HCT116 (cell line): ENCODE measurements at places on chromosomes 5 and 9. TPM values are rescaled to one million over a fixed set of nuclear protein-coding genes. Genes with fewer than 3 reads are reported as not detected.
A peak's percentile ranks its signal among the peaks of the same experiment; 100 is the strongest.

DNA sequence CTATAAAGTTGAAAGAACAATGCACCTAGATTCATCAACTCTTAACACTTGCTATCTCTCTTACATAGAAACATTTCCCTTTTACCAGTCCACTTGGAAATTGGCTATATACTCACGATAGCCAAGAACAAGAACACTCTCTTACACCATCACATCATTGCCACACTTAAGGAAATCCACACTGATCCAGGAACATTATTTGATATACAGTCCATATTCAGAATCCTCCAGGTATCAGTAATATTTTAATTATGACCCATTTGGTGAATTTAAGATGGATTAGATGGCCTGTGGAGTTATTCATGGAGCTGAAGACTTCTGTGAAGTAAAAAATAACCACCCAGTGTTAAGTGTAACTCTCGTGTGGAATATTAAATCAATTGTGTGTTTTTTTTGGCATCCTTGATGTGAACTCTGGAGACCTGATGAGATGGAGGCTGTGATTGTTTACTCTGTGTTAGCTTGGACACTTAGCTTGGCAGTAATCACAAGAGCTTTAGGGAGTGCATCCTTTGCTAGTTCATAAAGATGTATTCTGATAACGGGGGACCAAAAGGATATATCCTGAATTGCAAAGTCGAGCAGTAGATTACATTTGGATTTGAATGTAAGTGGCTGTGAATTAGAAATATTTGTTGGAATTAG, 52.0 kb upstream of the ABL1 start:
- H3K4me1 ChIP-seq, result no peaks in the 10 kb centered on the region; the same call in 1 of the 2 replicates
- no peak overlapping the region for H3K27ac ChIP-seq
- H3K36me3 ChIP-seq, result no peaks in the 10 kb centered on the region
- no peak overlapping the region for H3K4me3 ChIP-seq

- H3K27ac ChIP-seq, result no peak overlapping the region
- no peak for DNase-seq
- no peaks in the 10 kb centered on the region for H3K36me3 ChIP-seq
Measured at GRCh38 chr9:128404560-128404959, 16.1 kb upstream of the CERCAM start.

Gene ABHD17B
- 17.0 TPM for total RNA-seq

DNA sequence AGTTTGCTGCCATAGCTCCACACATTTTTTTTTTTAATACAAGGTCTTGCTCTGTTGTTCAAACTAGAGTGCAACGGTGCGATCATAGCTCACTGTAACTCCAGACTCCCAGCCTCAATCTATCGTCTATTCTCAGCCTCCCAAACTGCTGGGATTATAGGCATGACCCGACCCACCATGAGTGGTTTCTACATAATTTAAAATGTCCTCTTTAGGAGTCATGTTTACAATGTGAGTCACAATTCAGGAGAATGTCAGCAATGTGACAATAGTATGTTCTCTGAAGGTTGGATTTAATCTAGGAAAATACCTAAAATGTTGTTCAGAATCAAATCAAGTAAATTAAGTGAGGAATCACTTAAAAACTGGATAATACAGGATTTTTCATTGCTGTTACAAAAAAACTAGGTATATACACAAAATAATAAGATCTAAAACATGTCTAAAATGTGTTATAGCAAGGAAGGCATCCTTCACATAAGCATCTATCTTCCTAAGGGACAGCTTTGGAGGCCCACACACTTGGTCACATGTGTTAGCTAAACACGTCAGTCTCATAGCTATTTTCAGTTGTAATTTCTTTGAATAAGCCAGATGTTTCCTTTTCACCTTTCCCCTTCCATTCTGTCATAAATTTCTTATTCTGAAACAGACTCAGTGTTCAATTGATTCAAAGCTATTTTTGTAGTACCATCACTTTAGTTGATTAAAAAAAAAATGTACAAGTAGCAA, 30.0 kb upstream of the ELAVL2 start:
- H3K27me3 ChIP-seq, result no peaks in the 10 kb centered on the region
- H3K27ac ChIP-seq, result no peak overlapping the region
- no peaks in the 10 kb centered on the region for H3K4me1 ChIP-seq
- DNase-seq, result no peak

DNA sequence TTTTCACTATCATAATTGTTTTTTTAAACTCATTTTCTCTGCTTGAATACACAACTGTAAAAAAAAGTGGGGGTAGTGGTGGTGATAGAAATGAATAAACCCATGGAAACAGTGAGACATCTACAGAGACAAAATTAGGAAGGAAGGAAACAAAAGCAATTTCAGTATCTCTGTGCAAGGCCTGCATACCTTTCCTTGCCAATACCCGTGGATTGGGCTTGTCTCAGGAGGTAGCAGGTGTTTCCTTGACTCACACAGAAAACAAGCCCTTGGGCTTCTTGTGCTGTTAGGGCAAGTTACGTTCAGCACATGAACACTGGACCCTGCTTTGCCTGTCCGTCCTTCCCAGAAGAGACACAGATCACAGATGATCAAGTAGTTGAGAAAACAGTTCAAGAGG, 372.2 kb downstream of the ZSWIM6 start:
- peaks cover 12% of the 10 kb centered on the region for H3K27me3 ChIP-seq
- DNase-seq, result no peak
- no peak overlapping the region for H3K27ac ChIP-seq
- H3K4me1 ChIP-seq, result no peaks in the 10 kb centered on the region
- H3K4me3 ChIP-seq, result no peak overlapping the region

- H3K27me3 ChIP-seq, result no peaks in the 10 kb centered on the region
- no peaks in the 10 kb centered on the region for H3K36me3 ChIP-seq
- H3K4me1 ChIP-seq, result no peaks in the 10 kb centered on the region
- no peak overlapping the region for H3K27ac ChIP-seq
Measured at GRCh38 chr5:178186427-178186826, 744 bp downstream of the GMCL2 start.

Gene RNF180
- not detected for total RNA-seq

GRCh38 chr5:82622205-82622604, 344.1 kb upstream of the RPS23 start:
- H3K27me3 ChIP-seq, result no peaks in the 10 kb centered on the region
- DNase-seq, result no peak
- H3K36me3 ChIP-seq, result no peaks in the 10 kb centered on the region
- H3K27ac ChIP-seq, result no peak overlapping the region

DNA sequence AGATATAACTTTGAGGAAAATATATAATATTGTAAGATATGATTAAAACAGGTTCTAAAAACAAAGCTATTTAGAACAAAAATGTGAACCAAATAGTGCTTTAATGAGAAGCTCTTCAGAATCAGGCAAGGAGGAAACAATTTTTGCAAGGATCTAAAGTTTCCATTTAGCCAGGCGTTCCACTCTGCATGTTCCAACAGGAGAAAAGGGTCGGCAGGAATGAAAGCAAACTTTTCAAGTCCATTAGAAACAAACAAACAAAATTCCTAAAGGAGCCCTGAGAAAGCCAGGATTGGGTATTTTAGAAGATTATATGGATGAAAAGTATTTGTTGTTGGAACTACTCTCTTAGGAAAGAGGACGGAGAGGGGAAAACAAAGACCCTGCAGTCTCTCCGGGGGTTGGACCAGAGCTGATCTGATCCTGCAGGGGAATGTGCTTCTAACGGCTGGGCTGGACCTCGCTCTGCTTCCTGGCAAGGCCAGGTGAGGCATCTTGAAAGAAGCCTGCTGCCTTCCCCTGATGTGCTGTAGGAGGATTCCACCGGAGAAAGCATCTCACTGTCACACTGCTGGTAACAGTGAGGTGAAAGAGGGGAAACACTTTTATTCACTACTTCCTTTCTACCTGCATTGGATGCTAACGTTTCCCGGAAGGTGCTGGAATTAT, 94.6 kb downstream of the PRRT1B start:
- no peaks in the 10 kb centered on the region for H3K36me3 ChIP-seq
- no peak overlapping the region for H3K4me3 ChIP-seq
- H3K27me3 ChIP-seq, result no peaks in the 10 kb centered on the region
- DNase-seq, result no peak

DNA sequence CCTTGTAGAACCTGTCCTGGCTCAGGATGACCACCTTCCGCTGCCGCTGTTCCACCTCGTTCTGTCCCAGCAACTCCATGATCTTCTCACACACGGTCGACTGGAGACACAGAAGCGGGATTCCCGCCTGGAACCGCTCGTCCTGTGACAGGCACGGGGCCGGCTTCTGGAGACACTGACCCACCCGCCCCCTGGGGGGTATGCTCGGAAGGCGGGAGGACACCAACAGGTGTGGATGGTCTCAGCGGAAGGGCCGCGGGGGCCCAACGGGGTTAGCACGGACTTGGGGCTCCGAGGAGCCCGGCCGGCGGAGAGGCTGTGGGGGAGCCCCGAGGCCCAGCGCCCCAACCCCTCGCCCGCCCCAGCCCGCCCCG, 530 bp downstream of the UCK1 start:
- H3K4me1 ChIP-seq, result no peaks in the 10 kb centered on the region
- peak overlapping the region; percentile 49 for H3K27ac ChIP-seq
- H3K27me3 ChIP-seq, result no peaks in the 10 kb centered on the region
- peaks cover 4% of the 10 kb centered on the region for H3K36me3 ChIP-seq
- DNase-seq, result no peak
- peak overlapping the region; percentile 65 for H3K4me3 ChIP-seq

DNA sequence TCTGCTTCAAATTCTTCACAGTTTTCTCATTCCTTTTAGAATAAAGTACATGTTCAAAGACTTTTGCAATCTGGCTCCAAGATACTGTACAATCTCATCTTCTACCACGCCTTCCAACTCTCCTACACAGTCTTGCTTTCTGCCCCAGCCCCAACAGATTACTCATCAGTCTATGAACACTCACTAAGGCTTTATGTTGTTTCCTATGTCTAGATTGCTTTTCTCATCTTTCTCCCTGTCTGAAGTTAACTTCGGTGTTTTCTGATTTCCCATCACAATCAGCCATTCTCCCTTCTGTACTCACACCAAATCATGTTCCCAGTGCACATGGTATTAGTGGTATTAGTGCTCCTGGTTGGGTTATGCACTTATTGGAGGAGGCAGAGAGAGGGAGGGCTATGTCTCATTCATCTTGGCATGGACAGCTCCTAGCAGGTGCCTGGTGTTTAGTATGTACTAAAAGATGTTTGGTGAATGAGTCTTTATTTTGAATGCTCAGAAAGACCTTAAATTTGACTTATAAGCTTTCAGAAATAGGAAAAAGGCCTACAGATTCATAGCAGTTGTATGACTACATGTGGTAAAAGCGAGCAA, 44.0 kb upstream of the ZNF608 start:
- no peaks in the 10 kb centered on the region for H3K27me3 ChIP-seq
- DNase-seq, result no peak
- H3K36me3 ChIP-seq, result no peaks in the 10 kb centered on the region
- no peak overlapping the region for H3K27ac ChIP-seq
- H3K4me1 ChIP-seq, result no peaks in the 10 kb centered on the region
- H3K4me3 ChIP-seq, result no peak overlapping the region

DNA sequence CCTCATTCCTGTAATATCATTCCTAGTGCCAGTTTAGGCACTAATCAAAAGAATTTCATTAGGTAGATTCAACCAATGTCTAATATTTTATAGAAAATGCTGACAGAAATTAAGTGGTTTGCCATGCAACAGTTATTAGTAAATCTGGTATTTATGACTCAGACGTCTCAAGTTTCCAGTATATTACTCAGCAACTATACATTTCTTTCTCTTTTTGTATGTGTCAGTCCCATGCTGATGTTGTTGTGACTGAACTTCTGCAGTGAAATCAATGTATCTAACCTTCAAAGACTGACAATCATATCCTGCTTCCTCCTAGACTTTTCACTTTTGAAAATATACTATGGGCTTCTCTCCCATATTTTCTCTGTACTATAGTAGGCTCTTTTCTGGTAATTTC, 822.5 kb downstream of the NR2F1-AS1 start:
- H3K27ac ChIP-seq, result no peak overlapping the region
- no peaks in the 10 kb centered on the region for H3K27me3 ChIP-seq
- no peak for DNase-seq
- H3K4me3 ChIP-seq, result no peak overlapping the region

- H3K27me3 ChIP-seq, result no peaks in the 10 kb centered on the region
- no peak overlapping the region for H3K4me3 ChIP-seq
- no peaks in the 10 kb centered on the region for H3K36me3 ChIP-seq
- no peak overlapping the region for H3K27ac ChIP-seq
- DNase-seq, result peak; percentile 27
Measured at GRCh38 chr5:143350751-143351602, 52.5 kb downstream of the NR3C1 start.
